Natural killer cell (primary cell): ENCODE measurements at places on chromosomes 11 and 22. TPM values are rescaled to one million over a fixed set of nuclear protein-coding genes. Genes with fewer than 3 reads are reported as not detected.
A peak's percentile ranks its signal among the peaks of the same experiment; 100 is the strongest.

GRCh38 chr11:57983191-57983590 lies 40.5 kb upstream of the OR9Q1 start:
- no peaks in the 10 kb centered on the region for H3K27me3 ChIP-seq
- DNase-seq: no peak
- no peak overlapping the region for H3K4me3 ChIP-seq
- no peaks in the 10 kb centered on the region for H3K36me3 ChIP-seq

DNA sequence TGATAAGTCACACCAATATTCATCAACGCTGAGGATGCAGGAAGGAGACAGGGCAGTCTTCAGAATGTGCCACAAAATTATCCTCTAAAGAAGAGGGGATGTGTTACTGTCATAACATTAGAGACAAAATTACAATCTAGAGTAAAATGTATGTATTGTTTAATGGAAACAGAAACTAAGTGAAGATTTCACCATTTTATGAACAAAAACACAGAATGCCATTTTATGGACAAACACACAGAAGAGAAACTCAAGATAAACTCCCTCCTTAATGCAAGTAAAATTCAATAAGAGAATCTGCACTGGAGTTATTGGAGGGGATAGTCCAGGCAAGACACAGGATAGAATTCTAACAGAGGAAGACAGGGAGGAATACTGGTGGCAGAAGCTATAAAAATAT lies 62.8 kb downstream of the LARGE2 start:
- H3K27me3 ChIP-seq: no peaks in the 10 kb centered on the region
- H3K4me3 ChIP-seq: no peak overlapping the region
- no peak overlapping the region for H3K27ac ChIP-seq
- no peaks in the 10 kb centered on the region for H3K4me1 ChIP-seq
- no peaks in the 10 kb centered on the region for H3K36me3 ChIP-seq
- DNase-seq: no peak

GRCh38 chr11:127106938-127107337 lies 106.4 kb upstream of the KIRREL3 start:
- DNase-seq: no peak
- H3K4me3 ChIP-seq: no peak overlapping the region
- H3K36me3 ChIP-seq: no peaks in the 10 kb centered on the region
- H3K27me3 ChIP-seq: no peaks in the 10 kb centered on the region
- H3K27ac ChIP-seq: no peak overlapping the region
- no peaks in the 10 kb centered on the region for H3K4me1 ChIP-seq

GRCh38 chr22:45254388-45254787 lies 13.7 kb upstream of the KIAA0930 start:
- H3K36me3 ChIP-seq: no peaks in the 10 kb centered on the region
- H3K27me3 ChIP-seq: no peaks in the 10 kb centered on the region
- H3K4me1 ChIP-seq: peaks cover 11% of the 10 kb centered on the region
- no peak overlapping the region for H3K4me3 ChIP-seq

- no peaks in the 10 kb centered on the region for H3K36me3 ChIP-seq
- no peaks in the 10 kb centered on the region for H3K4me1 ChIP-seq
- no peak overlapping the region for H3K4me3 ChIP-seq
- DNase-seq: peak; percentile 16
Measured at GRCh38 chr11:119509969-119510401, 87.0 kb upstream of the THY1 start.

GRCh38 chr11:119730789-119731386 lies 1.9 kb upstream of the NECTIN1 start:
- DNase-seq: no peak
- peaks cover 24% of the 10 kb centered on the region for H3K27me3 ChIP-seq
- no peak overlapping the region for H3K4me3 ChIP-seq
- H3K36me3 ChIP-seq: no peaks in the 10 kb centered on the region

- no peaks in the 10 kb centered on the region for H3K36me3 ChIP-seq
- H3K27ac ChIP-seq: no peak overlapping the region
- H3K4me3 ChIP-seq: no peak overlapping the region
- H3K4me1 ChIP-seq: no peaks in the 10 kb centered on the region
Measured at GRCh38 chr11:109132539-109132938, 289.5 kb upstream of the C11orf87 start.

DNA sequence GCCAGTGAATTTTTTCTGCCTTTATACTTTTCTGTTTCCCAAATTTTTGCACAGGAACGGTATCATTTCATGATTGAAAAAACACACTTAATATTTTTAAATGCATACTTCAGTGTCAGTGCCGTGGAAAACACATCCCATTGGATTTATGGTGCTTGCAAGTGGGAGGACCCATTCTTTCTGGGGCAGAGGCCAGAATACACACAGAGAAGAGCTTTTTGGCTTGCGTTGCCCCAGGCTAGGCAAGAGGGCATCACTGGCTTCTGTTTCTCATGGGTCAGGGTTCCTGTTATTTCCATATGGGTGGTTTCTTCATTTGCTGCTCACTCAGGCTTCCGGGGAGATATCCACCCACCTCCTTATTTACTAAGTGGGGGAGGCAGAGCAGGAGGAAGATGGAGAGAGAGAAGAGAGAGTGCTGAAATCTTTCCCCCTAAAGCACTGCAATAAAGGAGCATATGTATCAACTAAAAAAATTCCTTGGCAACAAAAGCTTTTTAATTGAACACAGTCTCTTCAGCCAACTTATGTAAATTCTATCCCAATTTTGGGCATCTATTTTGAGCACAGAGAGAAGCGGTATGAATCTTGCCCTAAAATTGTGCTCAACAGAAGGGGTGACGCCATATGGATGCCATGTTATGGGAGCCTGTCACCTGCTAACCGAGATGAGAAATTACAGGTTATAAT lies 66.0 kb upstream of the KIRREL3 start:
- no peaks in the 10 kb centered on the region for H3K4me1 ChIP-seq
- no peaks in the 10 kb centered on the region for H3K36me3 ChIP-seq
- no peak overlapping the region for H3K4me3 ChIP-seq

- H3K27ac ChIP-seq: no peak overlapping the region
- H3K27me3 ChIP-seq: peaks cover 24% of the 10 kb centered on the region
- H3K4me3 ChIP-seq: no peak overlapping the region
- no peaks in the 10 kb centered on the region for H3K36me3 ChIP-seq
- no peaks in the 10 kb centered on the region for H3K4me1 ChIP-seq
Measured at GRCh38 chr11:45288339-45288738, 2.2 kb upstream of the SYT13 start.

- no peaks in the 10 kb centered on the region for H3K36me3 ChIP-seq
- no peaks in the 10 kb centered on the region for H3K27me3 ChIP-seq
- H3K4me3 ChIP-seq: no peak overlapping the region
- H3K4me1 ChIP-seq: peaks cover 18% of the 10 kb centered on the region
- no peak for DNase-seq
Measured at GRCh38 chr11:94926698-94927237, 46.6 kb downstream of the CWC15 start.

GRCh38 chr22:41447435-41448188 lies 1.0 kb upstream of the TOB2 start:
- peak; percentile 76 for DNase-seq
- peak overlapping the region; percentile 91 for H3K4me3 ChIP-seq
- no peaks in the 10 kb centered on the region for H3K27me3 ChIP-seq
- no peaks in the 10 kb centered on the region for H3K36me3 ChIP-seq
- peak overlapping the region; percentile 100 for H3K27ac ChIP-seq

DNA sequence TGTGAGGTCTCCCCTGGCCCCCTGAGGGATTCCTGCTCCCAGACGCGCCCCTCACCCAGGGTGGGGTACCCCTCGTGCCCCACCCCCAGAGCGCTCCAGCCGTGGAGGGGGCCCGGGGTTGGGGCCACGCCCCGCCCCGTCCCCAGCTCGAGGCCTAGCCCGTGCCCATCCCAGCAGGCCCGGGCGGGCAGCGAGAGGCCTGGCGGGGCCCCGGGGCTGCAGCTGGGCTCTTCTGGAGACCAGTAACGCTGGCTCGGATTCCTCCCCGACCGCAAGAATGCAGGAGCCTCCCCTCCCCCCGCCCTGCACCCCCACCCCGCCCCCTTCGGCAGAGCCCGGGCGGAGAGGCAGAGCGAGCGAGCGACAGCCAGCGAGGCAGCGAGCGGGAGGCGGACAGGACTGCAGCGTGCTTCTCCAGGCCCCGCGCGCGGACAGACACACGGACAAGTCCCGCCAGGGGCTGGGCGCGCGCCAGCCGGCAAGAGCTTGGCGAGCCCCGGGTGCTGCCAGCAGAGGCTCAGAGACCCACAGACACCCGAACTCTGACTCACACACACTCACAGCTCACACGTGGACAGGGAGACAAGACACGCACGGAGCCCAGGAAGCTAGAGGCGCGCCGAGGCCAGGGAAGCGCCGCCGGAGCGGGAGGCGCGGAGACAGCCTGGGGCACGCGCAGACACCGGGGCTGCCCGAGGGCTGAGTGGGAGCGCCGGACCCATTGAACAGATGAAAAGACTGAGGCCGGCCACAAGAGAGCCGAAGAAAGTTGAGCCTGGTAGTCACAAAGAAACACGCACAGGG lies 15.2 kb downstream of the BCL9L start:
- H3K4me3 ChIP-seq: peak overlapping the region; percentile 14
- no peaks in the 10 kb centered on the region for H3K27me3 ChIP-seq
- H3K27ac ChIP-seq: peak overlapping the region; percentile 94
- DNase-seq: peak; percentile 84
- H3K4me1 ChIP-seq: peaks cover 79% of the 10 kb centered on the region
- peaks cover 28% of the 10 kb centered on the region for H3K36me3 ChIP-seq

DNA sequence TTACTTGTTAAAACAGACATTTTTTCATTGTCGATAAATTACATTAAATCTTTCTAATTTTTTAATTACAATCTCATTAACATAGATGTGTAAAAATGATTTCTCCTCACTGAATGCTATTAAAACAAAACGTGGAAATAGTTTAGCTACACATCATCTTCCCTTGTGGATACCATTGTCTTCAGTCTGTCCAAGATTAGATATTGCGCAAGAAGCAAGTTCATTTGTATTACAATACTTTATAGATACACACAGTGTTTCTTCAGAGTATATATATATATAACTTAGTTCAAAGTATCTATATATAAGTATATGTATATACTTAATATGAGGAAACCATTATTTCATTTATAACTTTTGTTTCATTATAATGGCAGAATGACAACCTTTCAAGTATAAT lies 883.3 kb upstream of the CNTN5 start:
- H3K4me1 ChIP-seq: no peaks in the 10 kb centered on the region
- H3K36me3 ChIP-seq: no peaks in the 10 kb centered on the region
- H3K4me3 ChIP-seq: no peak overlapping the region

GRCh38 chr11:107683061-107683460 lies 28.8 kb downstream of the SLN start:
- DNase-seq: no peak
- no peaks in the 10 kb centered on the region for H3K36me3 ChIP-seq
- H3K4me3 ChIP-seq: no peak overlapping the region
- no peaks in the 10 kb centered on the region for H3K4me1 ChIP-seq

GRCh38 chr11:62419314-62419929 lies 589 bp downstream of the SCGB1A1 start:
- H3K4me1 ChIP-seq: peaks cover under 1% of the 10 kb centered on the region

DNA sequence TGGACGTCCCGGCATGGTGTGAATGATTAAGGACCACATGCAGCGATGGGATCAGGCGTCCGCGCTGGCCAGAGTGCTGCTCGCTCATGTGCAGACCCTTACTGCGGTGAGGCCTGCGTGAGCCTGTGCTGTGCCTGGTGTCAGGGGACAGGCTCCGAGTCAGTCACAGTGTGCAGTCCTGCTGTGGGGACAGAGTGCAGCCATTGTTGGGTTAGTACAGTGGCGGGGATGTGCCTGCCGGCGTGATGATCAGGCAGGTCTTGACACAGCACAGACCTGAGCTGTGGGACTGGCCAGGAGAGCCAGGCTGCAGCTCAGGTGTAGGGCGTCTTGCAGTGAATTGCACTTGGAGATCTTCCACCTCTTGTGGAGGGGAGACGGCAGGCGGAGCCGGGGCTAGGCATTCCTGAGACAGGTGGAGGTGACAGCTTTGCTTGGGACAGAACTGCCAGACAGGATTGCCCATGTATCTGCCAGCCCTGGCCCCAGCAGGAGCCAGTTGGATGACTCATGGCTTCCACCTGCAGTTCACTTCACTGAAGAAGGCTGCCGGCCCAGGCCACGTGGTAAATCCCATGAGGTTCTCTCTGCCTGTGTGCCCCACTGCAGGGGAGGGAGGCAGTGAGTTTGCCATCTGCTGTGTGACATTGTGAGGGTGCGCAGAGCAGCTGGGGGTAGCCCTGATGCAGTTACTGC lies 17.3 kb downstream of the TRMU start:
- no peak overlapping the region for H3K27ac ChIP-seq
- H3K27me3 ChIP-seq: no peaks in the 10 kb centered on the region
- peaks cover 9% of the 10 kb centered on the region for H3K4me1 ChIP-seq
- peaks cover 77% of the 10 kb centered on the region for H3K36me3 ChIP-seq

- DNase-seq: peak; percentile 13
- H3K27me3 ChIP-seq: peaks cover 4% of the 10 kb centered on the region
- no peak overlapping the region for H3K27ac ChIP-seq
- no peak overlapping the region for H3K4me3 ChIP-seq
Measured at GRCh38 chr11:8209208-8209807, 40.5 kb upstream of the RIC3 start.

- peak within 1 kb of the TSS; percentile 33 for H3K4me3 ChIP-seq
- no peak within 1 kb of the TSS for H3K27ac ChIP-seq
- no peaks in the 10 kb centered on the region for H3K36me3 ChIP-seq
- DNase-seq: no peak
- peaks cover 14% of the 10 kb centered on the region for H3K27me3 ChIP-seq
Measured at GRCh38 chr11:17014321-17014832, at the start of gene PLEKHA7. PLEKHA7 (minus strand) TSS chr11:17014414; CDS start chr11:17014401, 13 bp downstream.

DNA sequence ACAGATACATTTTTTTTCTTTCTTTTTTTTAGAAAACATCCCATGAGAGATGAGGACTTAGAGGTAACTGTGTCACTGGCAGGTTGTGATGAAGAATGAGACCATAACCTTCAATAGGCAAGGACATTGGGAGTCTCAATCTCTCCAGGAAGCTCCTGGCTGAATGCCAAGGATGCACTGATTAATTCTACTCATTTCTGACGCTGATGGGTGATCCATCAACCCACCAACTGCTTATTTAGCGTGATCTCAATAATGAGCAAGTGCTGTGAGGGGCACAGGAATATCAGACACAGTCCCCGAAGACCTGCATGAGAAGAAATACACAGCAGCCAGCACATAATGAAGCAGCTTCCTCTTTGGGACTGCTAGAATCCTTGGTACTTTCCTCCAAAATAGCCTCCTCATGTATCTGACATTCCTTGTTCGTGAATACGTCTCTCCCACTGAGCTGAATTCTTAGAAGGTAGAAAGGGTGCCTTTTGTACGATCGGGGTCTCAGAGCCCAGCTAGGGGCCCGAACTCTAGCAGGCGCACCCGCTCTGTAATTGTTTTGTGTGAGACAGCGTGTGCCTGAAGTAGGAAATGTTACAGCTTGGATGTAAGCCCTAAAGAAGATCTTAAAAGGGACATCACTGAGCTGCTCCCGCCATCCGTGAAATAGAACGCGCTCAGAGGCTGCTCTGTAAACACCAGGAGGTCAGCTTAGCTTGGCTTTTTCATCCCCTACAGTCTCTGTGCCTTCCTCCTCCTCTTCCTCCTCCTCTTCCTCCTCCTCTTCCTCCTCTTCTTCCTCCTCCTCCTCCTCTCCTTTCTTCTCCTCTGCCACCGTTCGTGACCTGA lies 7.2 kb downstream of the CLMP start:
- no peak overlapping the region for H3K4me3 ChIP-seq
- no peaks in the 10 kb centered on the region for H3K36me3 ChIP-seq
- no peak for DNase-seq
- H3K27ac ChIP-seq: no peak overlapping the region
- H3K4me1 ChIP-seq: no peaks in the 10 kb centered on the region

RAG1 gene
- total RNA-seq: 0.96 TPM

RIBC2 gene
- not detected for total RNA-seq

APOL4 gene
- total RNA-seq: not detected

LRFN4 gene
- total RNA-seq: 2.0 TPM

KCNK4 gene
- total RNA-seq: not detected

OR52A1 gene
- total RNA-seq: not detected

FJX1 gene
- total RNA-seq: not detected

MYRF gene
- total RNA-seq: 7.3 TPM

LRRC51 gene
- total RNA-seq: 3.1 TPM

PATE4 gene
- total RNA-seq: not detected

SLC22A6 gene
- total RNA-seq: not detected

MARK2 gene
- 80.2 TPM for total RNA-seq

OR52E8 gene
- total RNA-seq: not detected

CARNS1 gene
- total RNA-seq: 25.0 TPM
